Heart right ventricle (tissue), 16 donors: ENCODE measurements at places on chromosomes 5 and 9. TPM values are rescaled to one million over a fixed set of nuclear protein-coding genes. Genes with fewer than 3 reads are reported as not detected.

The C1QTNF2 gene
- total RNA-seq = 1.5 TPM

The CDHR2 gene
- not detected for total RNA-seq

The KCNMB1 gene
- 1.2 TPM for total RNA-seq

The PPP2R2B gene
- 0.05 TPM for total RNA-seq

The SPATA31A3 gene
- total RNA-seq = not detected

The ZSWIM6 gene
- total RNA-seq = 8.9 TPM

The ATOX1 gene
- 65.7 TPM for total RNA-seq

The ACER2 gene
- 2.3 TPM for total RNA-seq

The PGM5 gene
- 185 TPM for total RNA-seq

The AKNA gene
- 4.7 TPM for total RNA-seq

The TAF1L gene
- total RNA-seq = not detected

The DCP2 gene
- 23.6 TPM for total RNA-seq

The NEURL1B gene
- 28.0 TPM for total RNA-seq

The NTRK2 gene
- 2.9 TPM for total RNA-seq

The BAG1 gene
- 108 TPM for total RNA-seq

The SLC36A3 gene
- not detected for total RNA-seq

The PIP5K1B gene
- total RNA-seq = 58.7 TPM

The CCNJL gene
- total RNA-seq = 5.8 TPM

The CEL gene
- total RNA-seq = 3.5 TPM

The C6 gene
- 57.9 TPM for total RNA-seq

The SYK gene
- 3.4 TPM for total RNA-seq

The BTNL3 gene
- total RNA-seq = not detected

The COX7C gene
- total RNA-seq = 1,444 TPM

The IGIP gene
- 16.3 TPM for total RNA-seq

The KCNN2 gene
- 8.9 TPM for total RNA-seq

The PCDHGA12 gene
- 7.0 TPM for total RNA-seq

The PNPLA7 gene
- total RNA-seq = 6.6 TPM

The OGN gene
- total RNA-seq = 2.2 TPM

The JADE2 gene
- total RNA-seq = 24.7 TPM

The ADAMTS13 gene
- total RNA-seq = 3.6 TPM

The JMY gene
- 8.9 TPM for total RNA-seq

The LCN9 gene
- total RNA-seq = not detected

The HTR1A gene
- total RNA-seq = not detected

The TDRD7 gene
- total RNA-seq = 7.1 TPM

The BTNL8 gene
- total RNA-seq = 0.28 TPM

The ZNF879 gene
- 1.8 TPM for total RNA-seq

The DEPDC1B gene
- not detected for total RNA-seq

The PTPRD gene
- 25.2 TPM for total RNA-seq

The ADCY2 gene
- total RNA-seq = 0.16 TPM

The REEP2 gene
- 9.0 TPM for total RNA-seq

The SGCD gene
- total RNA-seq = 122 TPM

The WNT8A gene
- total RNA-seq = not detected

The PCDHA7 gene
- total RNA-seq = 0.07 TPM

The CATSPER3 gene
- total RNA-seq = 0.69 TPM

The LCN15 gene
- not detected for total RNA-seq

The RAB14 gene
- total RNA-seq = 53.9 TPM

The ADRB2 gene
- 6.1 TPM for total RNA-seq

The TMEM252 gene
- total RNA-seq = not detected

The IFNK gene
- total RNA-seq = not detected

The NUTM2G gene
- not detected for total RNA-seq
